ENCODE measurements at places on chromosomes 1 and 21.

GRCh38 chr21:34195335-34195734, 122.0 kb downstream of the MRPS6 start:
- DNase-seq = no peak

DNA sequence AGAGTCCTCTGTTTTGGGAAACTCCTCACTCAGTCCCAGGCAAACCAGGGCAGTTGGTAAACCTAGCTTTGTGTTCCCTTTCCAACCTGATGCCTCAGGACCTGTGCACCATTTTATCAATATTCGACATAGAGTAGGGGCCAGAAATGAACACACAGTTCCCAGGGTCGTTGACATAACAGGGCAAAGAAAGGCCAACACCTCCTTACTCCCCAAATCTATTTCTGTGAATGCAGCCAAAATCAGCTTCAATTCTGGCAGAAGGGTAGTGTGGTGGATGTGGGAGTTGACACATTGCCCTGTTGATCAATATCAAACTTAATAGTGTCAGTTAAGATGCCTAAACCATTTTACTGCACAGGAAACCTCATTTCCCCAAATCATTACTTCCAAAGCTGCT, 104.6 kb upstream of the SPATA6 start:
- DNase-seq = no peak

DNA sequence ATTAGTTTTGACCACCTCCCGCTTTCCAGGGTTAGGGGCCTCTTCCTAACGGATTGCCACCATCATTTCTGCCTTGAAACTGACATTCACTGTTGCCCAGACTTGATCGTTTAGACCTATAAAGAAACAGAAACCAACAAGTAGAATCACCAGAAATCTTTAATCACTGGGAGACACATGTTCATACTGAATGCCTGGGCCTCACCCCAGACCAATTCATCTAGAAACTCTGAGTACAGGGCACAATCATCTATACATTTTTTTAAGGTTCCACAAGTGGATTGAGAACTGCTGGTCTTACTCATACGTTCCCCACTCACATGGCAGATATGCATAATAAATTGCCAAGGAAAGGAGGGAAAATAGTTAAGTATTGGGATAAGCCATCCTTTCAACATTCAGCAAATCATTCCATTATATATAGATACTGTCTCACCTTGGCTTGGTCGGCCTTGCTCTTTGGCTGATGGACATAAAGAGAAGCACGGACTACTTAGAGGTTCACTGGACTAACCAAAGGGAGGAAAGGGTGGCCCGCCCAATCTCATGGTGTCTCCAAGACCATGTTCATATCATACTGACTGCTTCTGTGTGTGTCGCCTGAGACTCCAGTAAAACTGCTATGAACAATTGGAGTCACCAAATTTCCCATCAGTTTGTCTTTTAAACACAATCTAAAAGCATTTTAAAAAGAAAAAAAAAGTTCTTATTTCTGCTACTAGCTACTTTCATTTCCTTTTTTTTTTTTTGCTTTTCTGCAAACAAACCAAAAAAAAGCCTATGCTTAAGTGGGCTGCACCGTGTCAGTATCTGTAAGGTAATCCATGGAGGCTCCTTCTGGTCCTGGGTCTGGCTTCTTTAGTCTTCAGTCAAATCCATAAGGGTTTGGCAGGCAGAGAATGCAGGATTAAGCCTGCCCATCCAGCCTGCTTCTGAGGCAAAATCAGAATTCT, 9.4 kb upstream of the TARBP1 start:
- peak; percentile 22 for DNase-seq

GRCh38 chr21:25313829-25314228, 293.5 kb downstream of the MRPL39 start:
- DNase-seq = peak; percentile 73

GRCh38 chr1:185701650-185702049, 32.5 kb upstream of the HMCN1 start:
- no peak for DNase-seq

DNA sequence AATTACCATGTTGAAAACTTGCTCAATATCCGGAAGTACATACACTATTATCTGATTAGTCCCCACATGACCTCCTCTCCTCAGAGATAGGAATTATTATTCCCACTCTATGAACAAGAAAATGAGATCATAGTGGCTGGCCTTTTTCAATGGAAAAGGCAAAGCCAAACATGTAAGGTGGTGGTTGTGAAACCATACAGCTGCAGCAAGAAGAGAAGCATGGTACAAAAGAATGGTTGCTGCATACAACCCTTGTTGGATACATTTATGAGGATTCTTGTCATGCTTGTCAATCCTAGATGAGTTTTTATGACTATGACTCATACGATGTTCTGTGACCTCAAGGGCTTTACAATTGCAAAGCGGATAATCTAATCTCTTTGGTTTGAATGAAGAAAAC, 514.7 kb downstream of the PLPP3 start:
- DNase-seq = peak; percentile 81
